Left cardiac atrium (tissue), 4 donors: ENCODE measurements at places on chromosomes 3 and 15. TPM values are rescaled to one million over a fixed set of nuclear protein-coding genes. Genes with fewer than 3 reads are reported as not detected.

Gene ERC2
- total RNA-seq = 3.6 TPM

Gene A4GNT
- not detected for total RNA-seq

DNA sequence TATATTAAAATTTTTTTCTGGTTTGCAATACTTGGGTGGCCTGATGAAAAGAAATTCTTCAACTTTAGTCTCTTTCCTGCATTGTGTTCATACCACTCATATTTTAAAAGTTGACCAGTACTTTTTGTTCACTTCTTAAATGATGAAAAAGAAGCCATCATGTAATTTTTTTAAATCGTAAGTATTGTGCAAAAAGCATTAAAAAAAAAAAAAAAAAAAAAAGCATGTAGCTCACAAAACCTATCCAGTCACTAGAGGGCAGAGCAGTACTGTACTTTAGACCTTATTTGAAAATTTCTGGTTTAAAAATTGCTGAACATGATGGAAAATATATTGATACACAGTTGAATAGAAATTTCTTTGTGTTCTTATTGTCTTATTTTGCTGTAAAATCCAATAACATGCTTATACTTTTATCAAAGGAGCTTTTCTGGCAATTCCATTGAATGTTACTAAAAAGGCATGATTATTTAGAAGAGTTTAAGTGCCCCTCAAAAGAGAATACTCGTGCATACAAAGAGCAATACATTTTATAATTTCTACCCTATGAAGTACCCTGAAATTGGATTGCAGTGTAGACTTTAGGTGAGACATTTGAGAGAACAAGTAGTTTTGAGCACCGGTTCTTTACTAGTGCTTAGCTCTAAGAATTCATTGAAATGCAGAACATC, 137.7 kb downstream of the BBX start:
- no peak for DNase-seq

GRCh38 chr3:188157971-188158370, 4.0 kb downstream of the LPP start:
- no peak for DNase-seq

- no peak for DNase-seq
These were observed 104.4 kb downstream of the RBMS3 start for GRCh38 chr3:29385046-29385830.

- no peak for DNase-seq
These were observed 255.9 kb upstream of the LYSMD4 start for GRCh38 chr15:99989095-99989494.

- DNase-seq = no peak
These were observed 85.7 kb downstream of the MSL2 start for GRCh38 chr3:136110481-136110880.

DNA sequence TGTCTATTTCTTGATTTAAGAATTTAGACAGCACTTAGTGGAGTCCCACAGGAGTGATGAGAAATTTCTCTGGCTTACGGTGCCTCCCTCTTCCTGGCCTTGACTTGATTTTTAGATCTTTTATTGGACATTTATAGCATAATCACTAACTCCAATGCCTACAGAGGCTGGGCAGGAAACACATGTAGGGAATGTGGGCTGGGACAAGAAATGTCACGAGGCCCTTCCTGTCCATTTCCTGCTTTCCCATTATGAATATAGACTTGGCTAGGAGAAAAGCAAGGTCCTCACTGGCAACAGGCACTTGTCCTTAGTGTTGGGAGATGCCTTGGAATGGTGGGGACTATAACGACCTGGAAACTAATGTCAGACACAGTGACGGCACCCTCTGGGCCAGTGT, 100.3 kb downstream of the MYLK start:
- no peak for DNase-seq

DNA sequence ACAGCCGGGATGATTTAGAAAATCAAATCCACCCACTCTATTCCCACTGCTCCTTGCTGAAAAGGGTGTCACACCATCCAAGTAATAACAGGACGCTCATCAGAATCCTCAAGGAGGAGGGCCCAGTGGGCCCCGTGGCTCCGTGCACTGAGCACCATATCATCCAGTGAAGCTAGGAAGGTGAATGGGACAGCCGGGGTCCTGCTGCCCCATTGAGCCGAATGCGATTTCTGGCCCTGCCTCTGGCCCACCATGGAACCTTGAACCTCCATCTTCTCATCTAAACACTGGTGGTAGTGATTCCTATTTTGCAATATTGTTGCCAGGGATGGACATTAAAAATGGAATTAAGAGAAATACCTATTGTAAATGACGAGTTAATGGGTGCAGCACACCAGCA, 99.1 kb upstream of the SLC6A11 start:
- DNase-seq = no peak

DNA sequence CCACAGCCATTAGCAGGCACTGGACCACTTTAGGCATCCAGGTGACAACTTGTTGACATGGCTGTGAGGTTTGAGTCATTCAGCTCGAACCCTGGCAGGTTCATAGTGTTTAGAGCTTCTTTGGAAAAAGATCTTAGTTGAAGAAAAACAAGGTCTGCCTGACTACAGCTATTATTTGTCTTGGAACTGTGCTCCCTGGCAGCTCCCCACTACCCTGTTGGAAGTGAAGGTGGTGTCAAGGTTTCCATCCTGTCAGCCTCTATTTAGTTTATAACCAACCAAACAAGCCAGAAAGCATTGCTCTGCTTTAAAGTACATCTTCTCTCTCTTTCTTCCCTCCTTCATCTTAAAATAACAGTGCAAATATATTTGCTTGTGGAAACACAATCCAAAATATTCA, 56.8 kb downstream of the KAT2B start:
- DNase-seq = no peak

- no peak for DNase-seq
These were observed 12.8 kb downstream of the UBXN7 start for GRCh38 chr3:196419386-196419785.

GRCh38 chr3:43769097-43769884, 78.6 kb downstream of the ABHD5 start:
- peak; percentile 99 for DNase-seq
